ENCODE measurements at places on chromosomes 3 and 15.

GRCh38 chr3:146115619-146116018 lies 45.4 kb downstream of the PLOD2 start:
- DNase-seq, result no peak

DNA sequence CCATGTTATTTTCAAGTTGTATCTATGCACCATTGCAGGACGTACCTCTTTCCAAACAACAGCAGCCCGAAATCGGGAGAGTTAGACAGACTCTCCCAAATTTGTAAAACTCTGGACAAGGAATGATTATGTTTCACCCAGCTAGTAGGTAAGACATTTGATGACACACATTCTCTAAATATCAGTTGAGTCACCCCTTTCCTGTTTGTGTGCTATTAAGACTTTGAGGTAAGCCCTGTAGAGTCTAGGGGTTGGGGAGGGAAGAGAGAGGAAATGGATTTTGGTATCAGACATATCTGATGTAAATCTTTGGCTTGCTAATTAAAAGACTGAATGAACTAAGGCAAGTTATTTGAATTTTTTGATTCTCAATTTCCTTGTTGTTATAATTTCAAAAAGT lies 999.0 kb downstream of the TUSC7 start:
- DNase-seq, result no peak

GRCh38 chr15:32030795-32031194 lies 480 bp downstream of the CHRNA7 start:
- DNase-seq, result no peak

DNA sequence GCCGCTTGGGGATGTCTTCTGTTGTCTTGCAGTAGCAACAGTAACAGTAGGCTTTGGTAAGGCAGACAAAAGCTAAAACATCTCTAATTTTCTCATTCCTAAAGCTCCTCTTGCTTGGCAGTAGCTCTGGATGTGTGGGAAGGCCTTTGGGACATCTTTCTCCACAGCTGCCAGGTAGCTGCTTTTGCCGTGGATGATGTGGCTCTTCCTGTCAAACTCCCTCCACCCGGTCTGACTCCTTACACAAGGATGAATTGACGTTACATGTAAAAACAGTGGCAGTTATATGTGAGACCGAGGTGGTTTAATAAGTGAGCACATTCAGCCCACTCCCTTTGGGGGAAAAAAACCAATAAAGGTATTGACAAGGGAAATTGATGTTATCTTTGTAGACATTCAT lies 309.1 kb downstream of the TUSC7 start:
- DNase-seq, result no peak

DNA sequence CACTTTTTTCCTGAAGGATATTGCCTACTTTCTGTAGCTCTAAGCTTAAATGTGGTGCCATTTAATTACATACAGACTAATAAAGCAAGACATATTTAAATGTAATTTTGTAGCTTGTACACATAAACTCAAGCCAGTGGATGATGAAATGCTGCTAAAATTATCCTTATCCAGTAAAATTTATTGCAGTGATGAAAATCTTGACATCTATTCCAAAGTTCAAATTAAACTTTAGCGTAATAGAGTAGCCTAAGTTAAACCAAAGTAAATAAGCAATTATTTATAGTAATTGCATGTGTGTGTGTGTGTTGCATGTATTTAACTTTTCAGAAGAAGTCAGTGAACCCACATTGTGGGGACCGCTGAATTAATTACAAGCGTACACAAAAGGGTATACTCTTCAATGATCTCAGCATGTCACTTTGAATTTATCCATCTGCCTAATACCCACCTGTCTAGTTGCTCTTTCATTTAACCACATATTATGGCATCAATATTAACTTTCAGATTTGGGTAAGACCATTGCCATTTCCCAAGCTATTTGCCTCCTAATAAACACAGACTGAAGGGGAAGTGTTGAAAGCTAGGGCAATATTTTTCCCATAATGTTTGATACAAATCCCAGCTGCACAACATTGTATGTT lies 85.0 kb downstream of the MECOM start:
- DNase-seq, result no peak

- DNase-seq, result no peak
These were observed 1002.4 kb upstream of the SEMA6D start for GRCh38 chr15:46714950-46715349.

GRCh38 chr3:27528791-27529190 lies 44.6 kb upstream of the SLC4A7 start:
- no peak for DNase-seq

- no peak for DNase-seq
These were observed 910.0 kb upstream of the ROBO1 start for GRCh38 chr3:80677796-80678195.

- DNase-seq, result no peak
These were observed 55.0 kb downstream of the MINDY4B start for GRCh38 chr3:150850191-150850590.

GRCh38 chr3:5485427-5485826 lies 297.9 kb downstream of the EDEM1 start:
- DNase-seq, result no peak
